ENCODE measurements at places on chromosomes 4 and X.

GRCh38 chr4:59973492-59973891 is 1226.6 kb upstream of the ADGRL3 start:
- DNase-seq = no peak

DNA sequence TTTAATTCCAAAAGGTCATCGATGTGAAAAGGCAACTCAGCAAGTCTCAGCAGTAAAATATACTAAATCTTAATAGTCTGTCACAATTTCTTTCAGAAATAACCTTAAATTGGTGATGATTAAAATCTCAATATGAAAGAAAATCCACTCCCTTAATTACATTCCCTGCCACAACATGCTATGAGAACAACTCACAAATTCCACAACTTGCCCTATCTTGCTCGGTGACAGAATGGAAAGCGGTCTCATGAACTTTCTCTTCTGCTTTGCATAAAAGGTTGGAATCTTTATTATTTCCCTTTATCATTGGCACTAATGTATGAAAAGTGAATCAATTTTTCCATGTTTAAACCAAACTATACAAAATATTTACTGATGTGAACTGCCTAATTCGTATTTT is 380.8 kb downstream of the TMA16 start:
- no peak for DNase-seq

- DNase-seq = no peak
Observed at GRCh38 chrX:39320165-39320564, 518.9 kb downstream of the MID1IP1 start.

GRCh38 chrX:102849396-102849795 is 87.7 kb upstream of the RAB40AL start:
- no peak for DNase-seq

DNA sequence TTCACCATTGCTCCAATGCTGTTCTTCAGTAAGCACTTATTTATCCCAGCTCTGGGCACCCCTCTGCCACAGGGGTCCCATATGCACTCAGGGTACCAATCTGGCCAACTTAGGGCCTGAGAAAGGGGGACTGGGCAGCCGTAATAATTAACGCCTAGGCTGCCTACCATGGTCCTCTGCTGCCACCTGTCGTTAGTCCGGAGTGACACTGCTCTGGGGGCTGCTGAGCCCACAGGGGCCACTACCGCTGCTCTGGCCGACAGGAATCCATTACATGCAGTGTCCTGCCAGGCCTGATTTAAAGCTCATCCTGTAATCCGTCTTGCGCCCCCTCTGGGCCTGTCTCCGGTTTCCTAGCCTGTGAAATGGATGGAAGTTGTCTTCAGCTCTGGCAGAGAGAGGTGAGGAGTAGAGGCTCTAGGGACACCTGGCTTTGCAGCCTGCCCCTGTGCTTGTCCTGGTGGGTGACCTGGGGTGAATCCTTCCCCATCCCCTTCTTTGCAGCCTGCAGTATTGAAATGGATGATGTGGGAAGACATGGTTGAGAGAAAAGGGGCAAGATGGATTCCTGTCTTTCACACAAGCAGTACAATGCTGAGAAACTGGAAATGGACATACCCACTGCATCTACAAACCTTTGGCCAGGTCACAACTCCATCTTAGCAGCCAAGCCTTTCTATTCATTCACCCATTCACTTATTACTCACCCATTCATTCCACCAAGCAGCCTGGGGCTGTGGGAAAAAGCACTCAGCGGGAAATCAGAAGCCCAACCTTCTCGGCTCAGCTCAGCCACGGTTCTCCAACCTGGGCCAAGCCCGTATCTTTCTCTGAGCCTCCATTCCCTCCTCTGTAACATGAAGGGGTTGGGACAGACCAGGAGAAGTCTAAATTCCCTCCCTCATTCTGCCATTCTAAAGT is 116.3 kb upstream of the NALF2 start:
- no peak for DNase-seq

GRCh38 chr4:1994938-1995337 is 13.8 kb downstream of the NELFA start:
- no peak for DNase-seq

DNA sequence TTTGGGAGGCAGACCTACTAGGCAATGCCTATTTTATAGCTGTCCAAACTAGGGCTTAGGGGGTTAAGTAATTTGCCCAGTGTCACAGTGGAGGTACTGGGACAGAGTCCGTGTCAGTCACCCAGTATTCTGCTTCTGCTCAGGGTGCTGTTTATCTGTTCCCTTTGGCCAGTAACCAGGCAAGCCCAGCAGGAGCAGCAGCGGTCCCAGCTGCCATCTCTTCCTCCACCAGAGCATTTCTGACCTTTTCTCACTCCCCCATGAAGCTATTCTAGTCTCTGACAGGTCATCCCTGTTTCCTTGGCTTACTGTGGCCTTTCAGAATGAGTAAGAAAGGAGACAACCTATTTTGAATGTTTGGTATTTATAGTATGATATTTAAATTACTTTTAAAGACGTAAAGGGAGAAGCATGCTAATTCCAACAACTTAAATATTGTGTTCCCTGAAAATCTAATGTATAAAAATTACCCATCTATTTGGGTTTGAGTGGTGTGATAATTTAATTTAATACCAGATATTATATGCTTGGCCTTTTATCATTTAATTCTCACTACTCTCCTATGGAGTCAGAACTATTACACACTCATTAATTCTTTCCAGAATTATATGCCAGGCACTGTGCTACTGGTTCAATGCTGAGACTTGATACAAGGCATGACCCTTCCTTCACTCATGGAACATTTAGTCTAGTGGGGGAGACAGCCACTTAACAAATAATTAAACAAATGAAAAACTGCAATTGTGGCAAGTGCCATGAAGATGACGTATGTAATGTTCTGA is 60.6 kb downstream of the RPS6KA3 start:
- DNase-seq = no peak

DNA sequence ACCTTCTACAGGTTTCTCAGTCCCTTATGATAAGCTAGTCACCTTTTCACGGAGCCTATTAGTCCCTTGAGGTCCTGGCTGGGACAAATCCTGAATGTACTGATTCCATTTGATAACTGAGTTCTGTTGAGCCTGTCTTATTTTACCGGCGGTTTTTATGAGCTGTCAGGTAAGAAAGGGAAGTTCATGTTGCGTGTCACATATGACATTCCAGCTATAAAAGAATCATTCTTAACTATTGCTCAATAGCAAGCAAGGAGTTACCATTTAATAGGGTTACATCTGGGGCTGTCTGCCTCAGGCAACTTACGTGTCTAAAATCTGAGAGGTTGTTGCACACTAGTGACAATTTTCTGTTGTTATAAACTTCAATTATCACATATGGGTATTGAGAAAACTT is 394.6 kb downstream of the TECRL start:
- no peak for DNase-seq

DNA sequence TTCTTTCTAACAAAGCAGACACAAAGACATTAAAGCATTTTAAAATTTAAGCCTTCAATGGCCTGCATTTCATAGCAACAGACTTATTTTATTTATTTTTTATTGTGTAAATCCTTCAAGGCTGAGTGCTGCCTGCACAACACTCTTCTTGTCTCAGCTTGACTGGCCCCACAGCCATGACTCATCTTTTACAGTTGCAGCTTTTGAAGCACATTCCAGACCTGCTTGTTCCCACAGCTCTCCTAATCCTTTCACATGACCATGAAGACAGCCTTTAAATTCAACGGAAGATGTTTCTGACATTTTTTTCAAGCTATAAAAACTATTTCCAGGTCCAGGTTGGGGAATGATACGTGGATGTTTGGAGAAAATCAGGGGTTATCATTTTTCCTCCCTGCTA is 276.9 kb upstream of the TACR3 start:
- DNase-seq = no peak

- no peak for DNase-seq
Observed at GRCh38 chr4:125750828-125751466, 436.2 kb downstream of the FAT4 start.

- no peak for DNase-seq
Observed at GRCh38 chr4:17771284-17771908, 10.0 kb downstream of the FAM184B start.

DNA sequence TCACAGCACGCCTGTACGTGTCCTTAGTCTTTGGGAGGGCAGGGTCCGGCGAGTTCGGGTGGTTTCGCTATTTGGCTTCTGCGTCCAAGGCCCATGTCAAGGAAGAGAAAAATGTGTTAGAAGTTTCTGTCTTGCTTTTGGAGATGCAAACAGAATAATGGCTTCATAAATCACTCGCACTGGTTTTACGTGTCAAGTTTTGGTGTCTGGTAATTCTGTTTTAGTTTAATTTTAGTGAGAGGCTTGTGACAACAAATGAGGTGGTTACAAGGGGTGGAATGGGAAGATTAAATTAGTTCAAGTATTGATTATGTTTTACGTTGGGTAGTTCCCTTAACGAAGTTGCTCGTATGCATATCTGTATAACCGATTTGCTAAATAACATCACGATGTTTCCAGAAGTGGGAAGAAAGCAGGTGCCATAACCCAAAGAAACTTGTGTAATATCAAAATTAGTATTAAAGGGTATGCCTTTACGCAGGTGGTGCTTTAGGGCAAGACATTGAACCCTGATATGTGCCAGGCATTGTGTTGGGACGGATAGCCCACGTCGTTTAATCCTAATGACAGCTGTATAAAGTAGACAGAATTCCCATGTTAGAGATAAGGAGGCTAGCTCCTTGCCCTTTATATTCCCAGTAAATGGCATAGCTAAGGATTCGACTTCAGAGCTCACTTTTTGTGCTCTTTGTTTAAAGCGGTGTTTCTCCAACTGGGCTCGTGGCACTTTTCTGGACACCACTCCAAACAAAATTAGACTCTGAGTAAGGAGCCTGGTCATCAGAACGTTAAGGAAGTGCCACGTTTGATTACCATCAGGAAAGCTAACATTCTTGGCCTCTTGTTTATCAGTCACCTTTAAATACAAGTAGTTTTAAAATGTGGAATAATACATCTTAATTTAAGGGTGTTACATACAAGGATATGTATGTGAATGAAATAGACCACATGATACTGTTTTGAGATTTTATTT is 843 bp downstream of the RPL34 start:
- DNase-seq = no peak

GRCh38 chr4:187903106-187903505 is 92.5 kb upstream of the ZFP42 start:
- DNase-seq = no peak

DNA sequence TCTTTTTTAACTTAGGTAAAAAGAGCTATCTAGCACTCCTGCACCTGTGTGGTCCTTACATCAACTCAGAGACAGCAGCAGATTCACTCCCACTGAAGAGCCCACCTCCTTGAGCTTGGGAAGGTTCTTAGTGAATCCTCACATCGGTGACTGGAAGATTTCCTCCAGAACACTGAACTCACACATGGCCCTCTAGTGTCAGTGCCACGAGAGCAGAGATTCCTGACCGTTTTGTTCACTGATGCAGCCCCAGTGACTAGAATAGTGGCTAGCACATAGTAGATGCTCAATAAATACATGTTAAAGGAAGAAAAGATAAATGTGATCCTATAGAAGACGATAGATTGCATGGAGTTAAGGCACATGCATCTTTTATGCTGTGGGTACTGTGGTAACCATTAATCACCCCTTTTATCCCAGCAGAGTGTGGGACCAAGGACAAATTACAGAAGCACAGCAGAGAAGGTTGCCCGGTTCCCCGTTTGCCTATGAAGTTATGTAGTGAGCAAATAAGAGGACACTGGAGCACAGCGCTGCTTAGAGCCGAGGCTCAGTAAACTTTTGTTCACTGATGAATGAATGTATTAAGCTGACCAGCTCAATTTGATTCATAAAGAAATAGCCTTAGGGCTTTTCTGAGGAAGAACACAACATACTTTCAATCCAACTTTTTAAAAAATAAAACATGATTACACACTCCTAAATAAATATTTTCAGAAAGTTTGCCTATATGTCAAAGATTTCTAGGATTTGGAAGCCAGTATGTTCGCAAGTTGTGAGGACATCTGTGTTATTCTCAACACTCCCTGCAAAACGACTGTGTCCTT is 8.7 kb downstream of the GASK1B start:
- DNase-seq = no peak

DNA sequence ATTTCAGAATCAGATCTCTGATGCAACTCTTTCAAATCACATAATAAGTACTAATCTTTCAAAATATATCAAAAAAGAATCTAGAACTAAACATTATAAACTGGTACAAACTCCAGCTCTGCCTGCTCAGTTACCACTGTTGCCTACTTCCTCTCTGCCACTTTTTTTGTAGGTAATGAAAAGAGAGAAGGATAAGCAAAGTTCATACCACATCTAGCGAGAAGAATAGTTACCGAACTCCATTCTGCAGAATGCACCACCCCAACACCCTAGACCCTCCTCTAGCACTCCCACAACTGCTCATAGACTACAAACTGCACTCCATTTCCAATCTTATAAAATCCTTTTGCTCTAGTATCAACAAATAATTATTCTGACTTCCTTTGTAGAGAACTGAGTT is 19.7 kb upstream of the LRBA start:
- no peak for DNase-seq

DNA sequence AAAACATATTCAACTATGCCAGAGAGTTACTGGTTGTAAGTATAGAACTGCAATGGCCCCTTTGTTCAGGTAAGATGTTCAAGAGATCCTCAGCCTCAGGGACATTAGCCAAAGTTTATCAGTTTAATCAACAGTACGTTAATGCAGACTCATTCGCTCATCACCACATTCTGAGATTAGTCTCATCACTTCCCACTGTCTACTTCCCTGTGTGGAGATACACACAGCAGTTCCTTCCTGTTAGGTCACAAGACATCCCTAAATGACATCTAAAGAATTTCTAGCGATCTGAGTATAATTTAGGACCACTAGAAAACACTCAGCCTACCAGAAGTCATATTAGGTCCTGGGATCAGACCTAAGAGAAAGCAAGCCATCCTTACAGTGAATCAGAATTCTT is 10.4 kb downstream of the SLC10A7 start:
- no peak for DNase-seq

- DNase-seq = no peak
Observed at GRCh38 chr4:122131562-122132157, 20.5 kb upstream of the BLTP1 start.

- no peak for DNase-seq
Observed at GRCh38 chr4:76639288-76639687, 204.3 kb downstream of the SHROOM3 start.

DNA sequence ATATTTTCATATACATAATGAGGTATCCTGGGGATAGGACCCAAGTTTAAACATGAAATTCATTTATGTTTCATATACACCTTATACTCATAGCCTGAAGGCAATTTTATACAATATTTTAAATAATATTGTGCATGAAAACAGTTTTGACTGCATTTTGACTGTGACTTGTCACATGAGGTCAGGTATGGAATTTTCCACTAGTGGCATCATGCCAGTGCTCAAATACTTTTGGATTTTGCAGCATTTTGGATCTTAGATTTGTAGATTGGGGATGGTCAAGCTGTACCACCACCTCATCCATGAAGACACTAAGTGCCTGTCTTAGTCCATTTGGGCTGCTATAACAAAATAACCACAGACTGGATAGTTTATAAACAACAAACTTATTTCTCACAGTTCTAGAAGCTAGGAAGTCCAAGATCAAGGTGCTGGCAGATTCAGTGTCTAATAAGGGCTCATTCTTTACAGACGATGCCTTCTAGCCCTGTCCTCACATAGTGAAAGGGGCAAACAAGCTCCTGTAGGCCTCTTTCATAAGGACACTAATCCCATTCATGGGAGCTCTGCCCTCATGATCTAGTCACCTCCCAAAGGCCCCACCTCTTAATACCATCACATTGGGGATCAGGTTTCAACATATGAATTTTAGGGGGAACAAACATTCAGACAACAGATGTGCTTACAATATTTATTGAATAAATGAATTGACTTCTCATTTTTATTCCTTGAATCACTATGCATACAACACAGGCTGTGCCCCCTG is 9.4 kb downstream of the NUDT6 start:
- no peak for DNase-seq

Measured in CD4-positive, alpha-beta T cell treated with Interleukin-15 for 1 hour (primary cell).